ENCODE measurements at places on chromosomes 6 and 20.

DNA sequence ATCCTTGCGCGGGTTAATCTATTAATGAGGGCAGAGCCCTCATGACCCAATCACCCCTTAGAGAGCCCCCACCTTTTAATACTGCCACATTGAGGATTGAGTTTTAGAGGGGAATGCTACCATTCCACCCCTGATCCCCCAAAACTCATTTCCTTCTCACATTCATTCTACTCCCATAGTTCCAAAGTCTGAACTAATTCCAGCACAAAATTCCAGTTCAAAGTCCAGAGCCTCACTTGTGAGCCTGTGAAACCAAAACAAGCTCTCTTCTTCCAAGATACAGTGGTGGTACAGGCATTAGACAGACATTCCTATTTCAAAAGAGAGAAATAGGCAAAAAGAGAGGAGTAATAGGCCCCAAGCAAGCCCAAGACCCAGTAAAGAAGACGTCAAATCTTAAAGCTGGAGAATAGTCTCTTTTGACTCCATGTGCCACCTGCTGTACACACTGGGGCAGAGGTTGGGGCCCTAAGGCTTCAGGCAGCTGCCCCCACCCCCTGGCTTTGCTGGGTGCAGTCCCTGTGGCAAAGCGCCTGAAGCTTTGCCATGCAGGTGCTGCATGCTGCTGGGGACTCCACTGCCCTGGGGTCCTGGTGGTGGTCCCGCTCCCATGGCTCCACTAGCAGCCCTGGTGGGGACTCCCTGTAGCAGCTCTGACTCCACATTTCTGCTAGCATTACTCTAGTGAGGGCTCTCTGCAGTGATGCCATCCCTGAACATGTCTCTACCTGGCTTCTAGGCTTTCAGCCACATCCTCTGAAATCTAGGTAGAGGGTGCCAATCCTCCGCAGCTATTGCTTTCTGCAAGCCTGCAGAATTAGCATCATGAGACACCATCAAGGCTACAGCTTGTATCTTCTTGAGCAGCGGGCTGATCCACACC is 41.3 kb downstream of the RSPH3 start:
- DNase-seq, result no peak

DNA sequence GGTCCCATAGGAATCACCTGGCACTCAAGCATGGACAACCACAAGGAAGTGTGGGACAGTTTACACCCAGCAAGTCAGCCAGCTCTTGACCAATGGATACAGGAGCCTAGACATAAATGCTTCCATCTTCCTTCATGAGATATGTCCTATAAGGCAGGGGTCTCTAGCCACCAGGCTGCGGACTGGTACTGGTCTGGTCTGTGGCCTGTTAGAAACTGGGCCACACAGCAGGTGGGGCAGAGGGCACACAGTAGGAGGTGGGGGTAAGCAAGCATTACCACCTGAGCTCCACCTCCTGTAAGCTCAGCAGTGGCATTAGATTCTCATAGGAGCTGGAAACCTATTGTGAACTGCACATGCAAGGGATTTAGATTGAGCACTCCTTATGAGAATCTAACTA is 437.1 kb downstream of the CD109 start:
- DNase-seq, result no peak

DNA sequence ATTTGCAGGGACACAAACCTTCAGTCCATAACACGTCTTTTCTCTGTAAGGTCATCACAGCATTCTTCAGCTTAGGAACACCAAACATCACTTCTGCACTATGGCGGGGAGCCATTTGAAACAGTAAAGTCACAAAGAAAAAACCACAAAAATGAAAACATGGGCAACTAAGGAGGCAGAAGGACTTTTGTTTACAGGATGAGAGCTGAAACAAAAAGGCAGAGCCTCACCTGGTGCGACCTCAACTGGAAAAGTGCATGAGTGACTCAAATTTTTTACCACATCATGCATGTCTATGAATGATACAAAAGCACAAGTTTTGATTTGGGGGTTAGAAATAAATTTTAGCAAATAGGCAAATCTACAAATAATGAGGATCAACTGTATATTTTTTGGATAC is 68.2 kb upstream of the TNFAIP3 start:
- DNase-seq, result peak; percentile 11

DNA sequence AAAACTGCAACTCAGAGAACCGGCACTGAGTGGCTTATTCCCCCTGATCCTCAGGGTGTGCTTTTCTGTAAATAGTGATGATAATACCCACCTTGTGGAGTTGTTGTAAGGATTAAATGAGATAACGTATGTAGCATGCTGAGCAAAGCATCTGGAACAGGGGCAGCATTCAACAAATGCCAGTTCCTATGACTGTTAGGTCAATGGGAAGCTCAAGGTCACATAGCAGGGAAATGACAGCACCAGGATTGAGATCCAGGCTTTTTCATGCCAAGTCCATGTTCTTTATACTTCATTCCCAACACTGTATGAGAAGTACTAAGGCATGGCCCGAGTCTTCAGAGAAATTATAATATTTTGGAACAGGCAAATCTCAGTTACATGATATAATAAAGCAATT is 5.1 kb downstream of the RCAN2 start:
- DNase-seq, result peak; percentile 17

- DNase-seq, result peak; percentile 47
These were observed 8.4 kb upstream of the RNF182 start for GRCh38 chr6:13916230-13916944.

- DNase-seq, result peak; percentile 74
These were observed 203.8 kb upstream of the MAP3K7 start for GRCh38 chr6:90790696-90791095.

- DNase-seq, result no peak
These were observed 1.6 kb upstream of the SOBP start for GRCh38 chr6:107488174-107488874.

GRCh38 chr6:34144581-34145160 is 1.2 kb downstream of the GRM4 start:
- DNase-seq, result no peak

GRCh38 chr6:155314773-155315515 is 660 bp upstream of the TFB1M start:
- peak; percentile 83 for DNase-seq

DNA sequence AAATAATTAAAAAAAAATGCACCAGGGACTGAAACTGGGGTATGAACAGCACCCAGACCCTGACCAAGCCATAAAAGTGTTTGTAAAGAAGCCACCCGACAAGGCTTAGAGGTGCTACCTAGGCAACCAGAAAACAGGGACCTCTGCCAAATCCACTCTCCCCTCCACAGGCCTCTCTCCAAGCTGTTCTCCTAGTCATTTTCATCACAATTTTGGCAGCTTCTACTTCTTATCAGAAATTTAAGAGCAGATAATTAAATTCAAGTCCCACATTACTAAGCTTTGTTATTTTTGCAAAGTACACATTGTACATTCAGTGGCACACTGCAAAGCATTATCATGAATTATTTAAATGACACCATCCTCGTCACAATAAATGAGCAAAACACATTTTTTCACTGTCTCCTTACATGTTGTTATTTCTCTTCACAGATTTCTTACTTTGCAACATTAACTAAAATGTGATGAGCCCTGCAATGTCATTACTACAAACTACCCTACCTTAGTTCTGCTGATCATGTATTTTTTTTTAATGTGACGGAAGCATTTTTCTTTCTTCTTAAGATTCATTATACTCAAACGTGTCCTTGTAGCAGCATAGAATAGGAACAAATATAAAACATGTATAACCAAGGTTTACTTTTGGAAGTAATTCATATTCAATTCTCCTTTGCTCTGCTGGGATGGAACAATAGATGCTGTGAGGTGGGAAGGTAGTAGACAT is 38.1 kb downstream of the ECT2L start:
- DNase-seq, result no peak

GRCh38 chr20:2298116-2298515 is 2.3 kb downstream of the TGM3 start:
- no peak for DNase-seq

DNA sequence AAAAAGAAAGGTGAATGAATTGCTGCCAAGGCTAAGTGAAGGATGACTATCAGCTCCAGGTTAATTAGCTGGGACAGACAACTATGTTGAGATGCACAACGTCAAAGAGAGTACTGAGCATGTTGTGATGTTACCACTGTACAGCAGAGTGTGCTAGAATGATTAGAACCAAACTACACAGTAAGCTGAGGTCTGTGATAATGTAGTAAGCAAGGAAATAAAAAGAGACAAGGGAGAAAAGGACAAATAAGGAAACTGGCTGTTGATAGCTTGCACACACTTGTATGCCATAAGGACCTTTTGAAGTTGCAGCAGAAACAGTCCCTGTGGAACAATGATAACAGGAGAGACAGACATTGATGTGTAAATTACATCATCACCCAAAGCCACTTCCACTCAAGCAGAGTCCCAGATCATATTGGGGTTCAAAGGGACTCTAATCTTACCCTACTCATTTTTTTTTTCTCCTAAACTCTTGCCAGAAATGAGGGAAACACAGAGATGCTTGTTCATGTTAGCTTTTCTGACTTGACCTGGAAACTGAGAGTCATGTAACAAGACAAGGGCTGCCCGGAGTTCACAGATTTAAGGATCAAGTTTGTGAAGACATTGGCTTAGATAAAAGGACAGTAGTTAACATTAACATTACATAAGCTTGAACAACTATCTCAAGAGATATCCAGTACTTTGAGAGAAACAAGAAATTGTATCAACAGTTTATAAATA is 189.9 kb downstream of the CENPW start:
- DNase-seq, result peak; percentile 6

GRCh38 chr20:31840906-31841816 is 4.2 kb downstream of the FOXS1 start:
- DNase-seq, result peak; percentile 47

- no peak for DNase-seq
These were observed 73.6 kb upstream of the RIPOR2 start for GRCh38 chr6:25009393-25009710.
